Suppressor macrophage (primary cell): ENCODE measurements at places on chromosomes 5 and 9.

DNA sequence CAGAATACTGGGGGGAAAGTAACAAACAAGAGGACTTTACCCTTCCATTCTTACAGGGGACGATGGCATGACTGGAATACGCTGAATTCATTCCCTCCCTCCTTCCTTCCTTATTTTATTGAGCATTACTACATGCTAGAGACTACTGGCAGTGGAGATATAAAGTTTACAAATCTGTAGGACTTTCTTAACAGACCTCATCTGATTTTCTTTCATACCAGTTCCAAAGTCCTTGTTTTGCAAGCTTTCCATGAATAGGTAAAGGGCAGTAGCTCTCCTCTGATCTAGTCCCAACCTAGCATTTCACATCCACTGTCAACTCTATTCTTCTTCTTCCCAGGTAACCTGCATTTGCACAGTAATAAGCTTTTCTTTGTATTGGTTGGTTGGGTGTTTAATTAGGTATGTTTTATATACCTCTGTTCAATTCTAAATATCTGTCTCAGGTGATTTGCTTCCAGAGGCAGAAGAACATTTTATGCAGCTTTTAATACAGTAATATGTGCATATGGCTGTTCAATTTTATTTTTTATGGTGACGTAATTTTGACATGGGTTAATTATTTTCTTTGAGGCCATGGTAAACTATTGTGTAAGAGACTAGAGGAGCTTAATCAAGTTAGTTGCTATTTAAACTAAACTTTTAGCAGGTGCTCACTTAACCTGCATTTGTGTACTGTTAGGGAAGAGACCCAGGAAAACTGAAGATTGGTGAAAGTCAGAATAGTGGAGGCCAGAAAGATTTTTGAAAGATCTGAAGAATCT, 150.9 kb downstream of the ARHGAP26 start:
- DNase-seq: no peak

DNA sequence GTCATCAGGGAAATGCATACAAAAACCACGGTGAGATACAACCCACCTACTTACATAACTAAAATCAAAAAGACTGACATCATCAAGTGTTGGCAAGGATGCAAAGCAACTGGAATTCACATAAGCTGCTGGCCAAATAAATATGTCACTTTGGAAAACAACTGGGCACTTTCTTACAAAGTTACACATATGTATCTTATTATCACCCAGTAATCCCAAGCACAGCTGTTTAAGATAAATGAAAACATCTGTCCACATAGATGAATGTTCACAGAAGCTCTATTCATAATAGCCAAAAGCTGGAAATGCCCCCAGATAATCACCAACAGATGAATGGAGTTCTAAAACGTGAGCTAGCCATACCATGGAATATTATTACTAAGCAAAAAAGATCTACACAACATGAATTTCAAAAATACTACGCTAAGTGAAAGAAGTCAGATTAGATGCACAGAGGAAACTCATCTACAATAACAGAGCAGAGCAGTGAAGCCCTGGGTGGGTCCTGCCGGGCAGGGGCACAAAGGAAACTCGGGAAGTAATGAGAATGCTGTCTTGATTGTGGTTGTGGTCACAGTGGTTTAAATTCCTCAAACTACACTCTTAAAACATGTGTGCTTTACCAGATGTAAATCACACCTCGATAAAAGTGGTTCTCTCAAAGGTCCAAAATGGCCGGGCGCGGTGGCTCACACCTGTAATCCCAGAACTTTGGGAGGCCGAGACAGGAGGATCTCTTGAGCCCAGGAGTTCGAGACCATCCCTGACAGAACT, 8.5 kb downstream of the CAMSAP1 start:
- peak; percentile 15 for DNase-seq

DNA sequence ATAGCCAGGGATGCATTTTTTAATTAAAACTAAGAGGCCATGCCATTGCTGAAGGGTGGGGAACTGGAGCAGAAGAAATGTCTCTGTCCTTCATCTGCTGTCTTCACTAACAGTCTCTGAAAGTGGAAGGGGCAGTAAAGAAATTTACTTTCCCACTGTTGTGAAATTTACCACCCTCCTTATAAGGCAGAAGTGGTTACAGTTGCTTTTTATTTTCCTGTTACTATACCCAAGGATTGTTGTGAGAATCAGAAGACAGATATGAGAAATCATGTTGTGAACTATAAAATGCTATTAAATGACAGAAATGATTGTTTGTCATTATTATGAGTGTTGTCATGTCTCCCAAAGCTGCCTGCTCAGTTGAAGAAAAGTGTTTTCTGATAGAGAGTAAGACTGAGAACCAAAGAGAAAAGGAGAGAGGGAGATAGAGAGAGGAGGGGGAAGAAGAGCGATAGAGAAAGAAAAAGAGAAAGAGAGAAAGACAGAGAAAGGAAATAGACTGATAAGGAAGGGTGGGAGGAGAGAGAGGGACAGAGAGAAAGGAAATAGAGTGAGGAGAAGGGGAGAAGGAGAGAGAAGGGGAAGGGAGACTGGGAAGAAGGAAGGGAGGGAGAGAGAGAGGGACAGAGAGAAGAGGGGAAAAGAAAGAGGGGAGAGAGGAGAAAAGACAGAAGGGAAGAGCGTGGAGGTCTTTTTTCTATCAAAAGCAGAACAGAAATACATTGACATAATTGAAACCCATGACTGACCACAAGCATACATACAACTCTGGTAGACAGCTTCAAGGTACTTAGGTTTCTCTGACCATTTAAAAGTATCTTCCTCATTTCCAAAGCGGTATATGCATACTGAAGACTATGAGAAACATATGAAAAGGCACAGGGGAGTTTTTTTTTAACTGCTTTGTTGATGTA, 22.5 kb downstream of the SEC61B start:
- peak; percentile 57 for DNase-seq

GRCh38 chr5:95032801-95033200, 252.1 kb downstream of the MCTP1 start:
- DNase-seq: no peak

DNA sequence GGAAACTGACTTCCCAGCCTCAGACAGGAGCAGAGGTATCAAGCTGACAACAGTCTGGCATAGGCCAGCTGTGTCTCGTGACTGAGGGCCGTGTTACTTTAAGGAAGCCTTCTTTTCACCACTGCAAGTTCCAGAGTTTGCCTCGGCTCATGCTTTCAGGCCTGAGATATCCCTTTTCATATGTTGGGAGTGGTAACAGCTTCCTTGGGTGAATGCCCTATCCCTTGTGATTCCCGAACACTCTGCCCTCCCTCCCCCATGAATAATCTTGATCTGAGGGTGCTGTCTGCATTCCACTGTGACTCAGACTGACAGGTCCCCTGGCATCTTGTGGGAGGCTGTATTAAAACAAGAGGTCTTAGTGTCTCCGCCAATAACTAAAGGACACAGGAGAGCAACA, 49.7 kb upstream of the ARL15 start:
- DNase-seq: no peak

- DNase-seq: no peak
Measured at GRCh38 chr9:135664266-135664665, 1.2 kb downstream of the LCN9 start.

- no peak for DNase-seq
Measured at GRCh38 chr5:109163336-109163735, 246.4 kb downstream of the PJA2 start.

DNA sequence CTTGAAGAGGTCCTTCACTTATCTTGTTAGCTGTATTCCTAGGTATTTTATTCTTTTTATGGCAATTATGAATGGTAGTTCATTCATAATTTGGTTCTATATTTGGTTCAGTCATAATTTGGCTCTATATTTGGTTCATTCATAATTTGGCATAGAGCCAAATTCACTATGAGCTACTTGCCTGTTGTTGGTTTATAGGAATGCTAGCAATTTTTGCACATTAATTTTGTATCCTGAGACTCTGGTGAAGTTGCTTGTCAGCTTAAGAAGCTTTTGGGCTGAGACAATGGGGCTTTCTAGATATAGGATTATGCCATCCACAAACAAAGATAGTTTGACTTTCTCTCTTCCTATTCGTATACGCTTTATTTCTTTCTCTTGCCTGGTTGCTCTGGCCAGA, 142.2 kb downstream of the PLCXD3 start:
- no peak for DNase-seq

DNA sequence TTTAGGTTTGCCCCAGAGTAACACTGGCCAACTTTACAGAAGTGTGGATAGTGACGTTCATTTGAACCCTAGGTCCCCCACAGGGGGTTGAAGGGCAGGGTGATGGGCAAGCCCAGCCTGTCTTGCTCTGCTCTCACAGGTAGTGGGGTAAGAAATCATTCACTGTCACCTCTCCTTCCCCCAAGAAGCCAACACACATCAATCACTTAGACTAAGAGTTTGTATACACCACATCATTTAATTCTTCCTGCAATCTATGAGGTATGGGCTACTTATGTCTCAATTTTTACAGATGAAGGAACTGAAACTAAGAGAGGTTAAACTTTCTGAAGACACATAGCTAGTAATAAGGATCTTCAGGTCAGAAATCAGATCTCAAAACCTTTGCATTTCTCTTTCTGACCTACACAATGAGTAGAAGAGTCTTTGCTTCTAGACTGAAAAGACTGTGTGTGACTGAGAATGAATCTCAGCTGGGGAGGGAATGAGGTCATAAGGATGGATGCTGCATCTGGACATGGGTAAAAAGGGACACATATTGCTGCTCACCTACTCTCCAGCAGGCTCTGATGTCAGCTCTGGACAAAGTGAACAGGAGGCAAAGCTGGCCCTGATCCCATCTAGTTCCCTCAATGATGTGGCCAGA, 81.0 kb upstream of the EQTN start:
- DNase-seq: no peak

- no peak for DNase-seq
Measured at GRCh38 chr9:91282292-91282691, 79.4 kb downstream of the AUH start.

- DNase-seq: no peak
Measured at GRCh38 chr9:69466151-69466550, 141.1 kb downstream of the ENTREP1 start.

DNA sequence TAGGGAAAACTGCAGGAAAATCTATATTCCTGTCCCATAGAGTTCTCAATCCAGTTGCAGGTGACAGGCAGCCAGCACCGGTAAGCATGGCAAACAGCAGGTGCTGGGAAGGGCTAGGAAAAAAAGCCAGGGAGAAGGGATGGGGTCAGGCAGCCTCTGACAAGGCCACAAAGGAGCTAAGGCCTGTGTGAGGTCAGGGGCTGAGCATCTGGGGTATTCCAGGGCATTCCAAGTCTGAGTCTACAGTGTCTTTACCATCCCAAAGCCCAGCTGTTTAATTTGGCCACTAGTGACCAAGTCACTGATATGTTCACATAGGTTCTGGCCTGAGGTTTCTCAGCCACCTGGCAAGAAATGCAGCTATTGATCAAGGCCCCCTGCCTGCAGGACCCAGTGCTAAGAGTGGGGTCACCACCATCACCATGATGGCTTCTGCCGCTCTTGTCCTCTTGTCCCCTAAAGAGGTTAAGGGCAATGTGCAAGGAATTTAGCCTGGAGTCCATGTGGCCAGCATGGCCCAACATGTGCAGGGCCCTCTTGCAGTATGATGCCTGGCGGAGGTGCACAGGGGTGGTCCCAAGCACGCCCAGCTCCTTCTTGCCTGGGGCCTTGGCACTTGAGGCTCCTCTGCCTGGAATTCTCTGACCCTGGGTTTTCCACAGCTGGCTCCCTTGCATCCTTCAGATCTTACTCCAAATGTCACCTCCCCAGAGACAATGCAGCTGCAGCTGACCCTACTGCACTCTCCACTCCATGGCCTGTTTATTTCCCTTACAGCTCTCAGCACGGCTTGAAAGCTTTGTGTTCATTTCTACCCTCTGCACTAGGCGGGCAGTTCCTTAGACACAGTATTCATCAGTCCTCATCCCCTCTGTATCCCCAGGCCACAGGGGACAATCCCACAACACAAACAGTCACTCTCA, 213.1 kb downstream of the MSX2 start:
- DNase-seq: no peak

- peak; percentile 61 for DNase-seq
Measured at GRCh38 chr5:143059976-143060765, 290.0 kb downstream of the ARHGAP26 start.

GRCh38 chr5:133697536-133698258, 85.4 kb upstream of the FSTL4 start:
- peak; percentile 30 for DNase-seq

DNA sequence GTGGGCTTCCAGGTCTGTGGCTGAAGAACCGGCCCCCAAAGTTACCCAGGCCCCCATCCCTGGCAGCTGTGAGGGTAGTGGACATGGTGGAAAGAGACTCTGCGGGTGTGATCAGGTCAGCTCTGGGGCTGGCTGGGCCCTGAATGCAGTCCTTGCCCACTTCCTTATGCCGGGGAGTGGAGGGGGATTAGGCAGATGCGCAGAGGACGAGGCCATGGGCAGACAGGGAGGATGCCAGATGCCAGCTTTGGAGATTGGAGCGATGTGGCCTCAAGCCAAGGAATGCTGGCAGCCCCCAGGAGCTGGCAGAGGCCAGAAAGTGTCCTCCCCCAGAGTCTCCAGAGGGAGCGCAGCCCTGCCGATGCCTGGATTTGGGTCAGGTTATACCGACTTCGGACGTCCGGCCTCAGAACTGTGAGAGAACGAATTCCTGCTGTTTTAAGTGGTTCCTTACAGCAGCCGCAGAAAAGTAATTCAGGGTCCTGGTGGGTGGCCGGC, 69.8 kb downstream of the ADAMTS2 start:
- DNase-seq: no peak

- DNase-seq: no peak
Measured at GRCh38 chr5:108418197-108418596, 36.3 kb upstream of the FBXL17 start.

- no peak for DNase-seq
Measured at GRCh38 chr9:112555844-112556482, 69.3 kb downstream of the KIAA1958 start.

DNA sequence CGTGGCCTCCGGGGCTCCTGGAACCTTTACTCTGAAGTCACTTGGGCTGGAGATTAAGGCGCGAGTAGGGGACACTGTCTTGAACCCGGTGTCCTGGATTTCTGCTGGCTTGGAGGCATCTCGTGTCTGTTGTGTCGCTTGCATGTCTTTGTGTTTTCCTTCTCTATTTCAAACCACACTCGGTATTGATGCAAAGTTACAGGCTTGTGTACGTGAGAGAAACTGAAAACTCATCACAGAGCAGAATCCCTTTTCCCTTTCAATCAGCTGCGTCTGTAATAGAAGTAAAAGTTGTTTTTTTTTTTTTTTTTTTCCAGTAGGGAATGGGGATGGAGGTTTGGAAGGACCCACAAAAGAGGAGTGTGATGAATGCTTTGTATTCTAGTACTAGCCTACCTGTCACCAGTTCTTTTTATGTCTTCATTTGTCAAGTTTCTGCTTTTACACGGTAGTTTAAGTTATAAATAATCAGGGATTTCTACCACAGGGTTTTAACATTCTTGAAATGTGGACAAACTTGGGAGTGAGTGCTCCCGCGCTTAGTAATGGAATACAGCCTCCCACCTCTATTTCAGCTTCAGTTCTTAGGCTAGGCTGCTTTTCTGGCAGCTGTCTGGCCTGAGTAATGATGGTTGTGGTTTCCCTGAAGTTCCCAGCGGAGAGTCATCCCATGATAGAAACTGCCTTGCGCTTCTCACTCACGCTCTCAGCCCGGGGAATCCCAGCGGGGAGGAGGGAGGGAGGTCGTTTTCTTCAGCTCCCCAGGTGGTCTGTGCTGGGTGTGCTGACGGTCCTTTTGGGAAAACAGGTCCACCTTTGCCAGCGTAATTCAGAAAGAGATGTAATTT, 763 bp downstream of the TJP2 start:
- peak; percentile 79 for DNase-seq

- DNase-seq: no peak
Measured at GRCh38 chr5:176943816-176944215, 44.7 kb upstream of the HK3 start.

- peak; percentile 66 for DNase-seq
Measured at GRCh38 chr5:143118222-143118621, 285.3 kb downstream of the NR3C1 start.
